Activated CD8-positive, alpha-beta T cell treated with anti-CD3 and anti-CD28 coated beads, Interleukin-2, amount 10 ng/mL, durations not matched to agents 7 days and 5 days (primary cell): ENCODE measurements at places on chromosomes 5 and 9.

- H3K27ac ChIP-seq = no peak overlapping the region
- H3K4me1 ChIP-seq = peaks cover 16% of the 10 kb centered on the region
- peaks cover 58% of the 10 kb centered on the region for H3K36me3 ChIP-seq
These were observed 14.2 kb downstream of the ANXA1 start for GRCh38 chr9:73165911-73166310.

- DNase-seq = no peak
- no peaks in the 10 kb centered on the region for H3K27me3 ChIP-seq
- H3K4me3 ChIP-seq = no peak overlapping the region
- H3K36me3 ChIP-seq = peaks cover 48% of the 10 kb centered on the region
- no peaks in the 10 kb centered on the region for H3K4me1 ChIP-seq
These were observed 49.3 kb upstream of the HK3 start for GRCh38 chr5:176948458-176948857.

- H3K4me1 ChIP-seq = peaks cover 34% of the 10 kb centered on the region
- no peaks in the 10 kb centered on the region for H3K27me3 ChIP-seq
These were observed 122.2 kb upstream of the CACNA1B start for GRCh38 chr9:137755261-137755927.

DNA sequence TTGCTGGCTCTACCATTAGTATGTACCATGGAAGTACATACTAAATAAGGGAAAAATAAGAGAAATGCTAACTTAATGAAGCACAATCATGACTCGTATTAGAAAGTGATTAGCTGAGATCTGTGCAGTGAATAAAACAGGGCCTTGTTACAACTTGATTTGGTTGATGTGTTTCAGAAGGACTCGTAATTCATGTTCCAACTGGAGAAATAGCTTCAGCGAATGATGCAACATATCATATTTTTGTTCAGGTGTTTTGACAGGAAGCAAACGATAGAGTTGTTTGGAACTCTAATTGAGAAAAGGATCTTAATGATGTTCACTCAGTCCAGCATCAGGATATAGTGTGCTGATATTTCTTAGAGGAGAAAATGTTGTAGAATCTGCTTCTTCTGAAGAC lies 474.6 kb upstream of the WWC1 start:
- no peaks in the 10 kb centered on the region for H3K4me1 ChIP-seq
- H3K36me3 ChIP-seq = no peaks in the 10 kb centered on the region
- no peak overlapping the region for H3K4me3 ChIP-seq
- H3K27ac ChIP-seq = no peak overlapping the region
- DNase-seq = no peak
- H3K27me3 ChIP-seq = no peaks in the 10 kb centered on the region

DNA sequence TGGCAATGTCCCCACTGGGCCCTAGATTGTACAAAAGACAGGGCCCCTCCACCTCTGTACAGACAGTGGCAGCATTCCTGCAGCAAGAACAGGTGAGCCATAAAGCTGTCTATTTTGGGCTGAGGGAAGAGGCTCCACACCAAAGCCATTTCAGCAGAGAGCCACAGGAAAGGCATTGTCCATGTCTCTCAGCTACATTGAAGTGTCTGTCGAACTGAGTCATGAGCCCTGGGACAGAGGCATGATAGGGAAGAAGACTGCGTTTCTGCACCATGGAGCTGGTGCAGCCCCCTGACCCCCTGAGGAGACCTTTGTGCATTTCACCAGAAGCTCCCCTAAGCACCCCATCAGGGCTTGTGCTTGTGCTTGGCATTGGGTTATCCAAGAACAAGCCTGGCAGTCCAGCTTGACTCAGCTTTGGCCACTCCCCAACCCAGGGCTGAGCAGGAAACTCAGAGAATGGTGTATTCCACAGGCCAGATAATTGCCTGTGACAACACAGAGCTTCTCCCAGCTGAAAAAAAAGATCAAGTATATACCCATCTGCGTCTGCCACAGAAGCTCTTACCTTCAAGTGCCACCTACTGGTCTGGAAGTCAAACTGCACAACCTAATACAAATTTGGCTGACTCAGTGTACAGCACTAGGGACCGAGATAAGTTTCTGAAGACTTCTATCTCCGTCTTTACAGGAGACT lies 5.9 kb upstream of the FRMD3 start:
- H3K27me3 ChIP-seq = peaks cover 22% of the 10 kb centered on the region
- no peaks in the 10 kb centered on the region for H3K36me3 ChIP-seq
- H3K4me1 ChIP-seq = no peaks in the 10 kb centered on the region
- no peak overlapping the region for H3K4me3 ChIP-seq
- DNase-seq = peak; percentile 26
- no peak overlapping the region for H3K27ac ChIP-seq

DNA sequence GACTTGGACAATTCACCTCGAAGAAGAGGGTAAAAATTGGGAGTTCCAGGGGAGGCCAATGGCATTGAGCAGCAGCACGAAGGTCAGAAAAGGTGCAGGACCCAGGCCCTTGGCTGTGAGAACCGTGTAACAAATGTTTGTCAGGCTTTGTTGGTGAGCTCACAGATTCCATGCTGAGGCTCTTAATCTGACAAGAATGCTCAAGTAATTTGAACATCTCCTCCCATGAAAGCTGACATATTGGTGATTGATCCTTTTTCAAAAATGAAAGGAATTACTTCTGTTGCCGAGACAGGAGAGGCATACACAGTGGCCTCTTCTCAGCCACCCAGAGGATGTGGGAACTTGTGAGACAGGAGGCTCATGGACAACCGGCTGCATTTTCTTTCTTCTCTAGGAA lies 11.6 kb downstream of the RAI14 start:
- no peaks in the 10 kb centered on the region for H3K4me1 ChIP-seq
- H3K36me3 ChIP-seq = no peaks in the 10 kb centered on the region
- no peak for DNase-seq
- no peak overlapping the region for H3K27ac ChIP-seq
- H3K27me3 ChIP-seq = peaks cover 4% of the 10 kb centered on the region

- H3K36me3 ChIP-seq = no peaks in the 10 kb centered on the region
- no peak overlapping the region for H3K4me3 ChIP-seq
- no peaks in the 10 kb centered on the region for H3K4me1 ChIP-seq
- DNase-seq = no peak
- no peaks in the 10 kb centered on the region for H3K27me3 ChIP-seq
These were observed 144.1 kb downstream of the NMUR2 start for GRCh38 chr5:152260940-152261339.

- no peak overlapping the region for H3K27ac ChIP-seq
- H3K4me3 ChIP-seq = no peak overlapping the region
- H3K27me3 ChIP-seq = no peaks in the 10 kb centered on the region
- H3K36me3 ChIP-seq = no peaks in the 10 kb centered on the region
- DNase-seq = no peak
- H3K4me1 ChIP-seq = no peaks in the 10 kb centered on the region
These were observed 34.8 kb upstream of the TMEM250 start for GRCh38 chr9:136153381-136154065.

DNA sequence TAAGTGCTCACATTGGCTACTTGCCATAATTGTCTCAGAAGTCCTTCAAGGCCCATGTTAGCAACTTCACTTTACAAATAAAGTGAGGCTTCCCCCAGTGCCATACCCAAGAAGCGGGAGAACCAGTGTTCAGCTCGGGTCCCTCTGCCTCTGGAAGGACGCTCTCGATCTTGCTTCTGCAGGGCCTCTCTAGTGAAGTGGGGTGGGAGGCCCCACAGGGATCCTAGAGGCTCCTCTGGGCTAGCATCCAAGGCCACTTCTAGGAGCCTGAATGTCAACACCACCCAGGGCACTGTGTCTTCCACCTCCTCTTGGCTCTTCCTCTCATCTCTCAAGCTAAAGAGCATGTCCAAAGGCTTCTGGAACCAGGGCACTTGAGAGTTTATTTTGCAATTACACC lies 282.5 kb downstream of the GADD45G start:
- H3K4me1 ChIP-seq = no peaks in the 10 kb centered on the region
- no peaks in the 10 kb centered on the region for H3K36me3 ChIP-seq
- peaks cover 7% of the 10 kb centered on the region for H3K27me3 ChIP-seq
- no peak overlapping the region for H3K4me3 ChIP-seq

DNA sequence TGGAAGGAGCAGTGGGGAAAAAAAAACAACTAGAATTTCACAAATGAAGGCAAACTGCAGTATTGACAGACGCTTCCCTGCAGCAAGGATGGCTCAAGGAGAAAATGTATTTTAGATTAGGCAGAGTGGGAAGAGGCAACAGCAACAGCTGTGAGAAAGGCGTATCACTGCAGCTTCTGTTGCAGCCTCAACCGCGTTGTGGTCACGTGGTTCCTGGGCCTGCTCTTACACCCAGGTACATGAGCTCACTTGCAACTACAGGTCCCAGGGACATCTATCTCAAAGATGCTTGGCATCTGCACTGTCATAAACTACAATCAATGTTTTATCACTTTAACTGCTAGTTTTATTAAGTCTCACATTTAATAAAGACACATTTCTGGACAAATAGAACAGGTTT lies 36.0 kb upstream of the GOLM1 start:
- H3K27me3 ChIP-seq = peaks cover 2% of the 10 kb centered on the region
- no peaks in the 10 kb centered on the region for H3K36me3 ChIP-seq
- H3K4me1 ChIP-seq = no peaks in the 10 kb centered on the region

GRCh38 chr5:128667152-128667551 lies 129.1 kb upstream of the FBN2 start:
- no peaks in the 10 kb centered on the region for H3K4me1 ChIP-seq
- no peak overlapping the region for H3K27ac ChIP-seq
- H3K27me3 ChIP-seq = no peaks in the 10 kb centered on the region
- H3K36me3 ChIP-seq = no peaks in the 10 kb centered on the region

DNA sequence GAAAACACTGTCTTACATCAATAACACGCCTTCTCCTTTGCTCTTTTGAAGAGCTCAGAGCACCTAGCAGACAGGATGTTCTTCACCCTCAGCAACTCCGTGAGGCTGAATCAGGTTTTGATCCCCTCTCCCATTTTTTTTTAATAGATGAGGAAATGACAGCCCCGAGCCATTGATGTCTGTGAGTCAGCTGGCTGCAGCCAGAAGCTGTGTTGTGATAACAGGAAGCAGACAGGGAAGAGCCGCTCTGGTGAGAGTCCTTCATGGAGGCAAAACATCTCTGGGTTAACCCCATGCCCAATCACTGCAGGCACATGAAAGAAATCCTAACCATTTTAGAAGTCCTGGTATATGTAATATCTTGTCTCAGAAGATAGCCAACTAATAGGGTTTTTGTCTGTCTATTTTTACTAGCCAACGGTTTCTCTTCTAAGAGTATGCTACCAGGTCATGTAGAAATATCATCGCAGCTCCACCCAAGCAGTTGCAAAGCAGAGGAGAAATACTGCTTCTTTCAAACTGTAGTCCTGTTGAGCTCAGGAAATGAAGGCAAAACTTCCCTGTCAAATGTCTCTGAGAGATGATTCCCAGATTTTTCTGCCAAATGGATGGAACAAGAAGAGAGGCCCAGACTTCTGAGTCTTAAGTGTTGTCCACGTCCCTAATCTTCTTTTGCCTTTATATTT lies 568.9 kb downstream of the CCDC171 start:
- H3K36me3 ChIP-seq = no peaks in the 10 kb centered on the region
- no peaks in the 10 kb centered on the region for H3K27me3 ChIP-seq
- no peaks in the 10 kb centered on the region for H3K4me1 ChIP-seq
- DNase-seq = no peak

- H3K27me3 ChIP-seq = peaks cover 12% of the 10 kb centered on the region
- H3K36me3 ChIP-seq = no peaks in the 10 kb centered on the region
- DNase-seq = no peak
- peaks cover 27% of the 10 kb centered on the region for H3K4me1 ChIP-seq
- peak overlapping the region; percentile 75 for H3K4me3 ChIP-seq
These were observed 110.7 kb downstream of the NR6A1 start for GRCh38 chr9:124660341-124660801.

DNA sequence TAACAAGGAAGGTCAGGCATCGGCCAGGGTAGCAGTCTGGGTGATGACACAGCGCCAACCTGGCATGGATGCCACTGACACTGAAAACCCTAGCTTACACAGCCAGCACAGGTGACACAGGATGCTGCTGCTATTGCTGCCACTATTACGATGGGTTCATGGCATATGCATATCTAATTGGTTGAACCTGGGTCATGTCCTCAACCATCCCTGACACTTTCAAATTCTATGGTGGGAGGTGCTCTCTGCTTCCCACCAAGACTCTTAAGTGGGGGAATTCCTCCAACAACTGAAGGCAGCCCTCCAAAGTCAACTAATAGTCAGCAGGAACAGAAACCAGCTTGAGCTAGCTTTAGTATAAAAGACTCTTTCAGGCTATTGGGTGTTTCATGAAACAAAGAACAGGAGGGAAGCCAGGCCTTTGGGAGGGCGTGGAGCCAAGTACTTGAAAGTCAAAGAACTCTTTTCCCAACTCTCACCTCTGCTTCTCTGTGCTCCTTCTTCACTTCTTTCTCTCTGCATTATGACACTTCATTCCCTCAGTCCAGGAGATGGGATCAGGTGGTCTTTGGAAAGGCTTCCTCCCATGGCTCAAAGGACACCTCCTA lies 21.3 kb downstream of the PTTG1 start:
- no peaks in the 10 kb centered on the region for H3K27me3 ChIP-seq
- no peaks in the 10 kb centered on the region for H3K36me3 ChIP-seq
- H3K4me3 ChIP-seq = no peak overlapping the region

GRCh38 chr5:28430565-28431178 lies 1392.3 kb upstream of the CDH9 start:
- no peaks in the 10 kb centered on the region for H3K27me3 ChIP-seq
- H3K27ac ChIP-seq = no peak overlapping the region
- H3K4me3 ChIP-seq = no peak overlapping the region

- peak overlapping the region; percentile 84 for H3K27ac ChIP-seq
- no peak for DNase-seq
- peaks cover 38% of the 10 kb centered on the region for H3K4me1 ChIP-seq
- no peaks in the 10 kb centered on the region for H3K27me3 ChIP-seq
These were observed 1.1 kb upstream of the SPIN1 start for GRCh38 chr9:88387036-88387551.

DNA sequence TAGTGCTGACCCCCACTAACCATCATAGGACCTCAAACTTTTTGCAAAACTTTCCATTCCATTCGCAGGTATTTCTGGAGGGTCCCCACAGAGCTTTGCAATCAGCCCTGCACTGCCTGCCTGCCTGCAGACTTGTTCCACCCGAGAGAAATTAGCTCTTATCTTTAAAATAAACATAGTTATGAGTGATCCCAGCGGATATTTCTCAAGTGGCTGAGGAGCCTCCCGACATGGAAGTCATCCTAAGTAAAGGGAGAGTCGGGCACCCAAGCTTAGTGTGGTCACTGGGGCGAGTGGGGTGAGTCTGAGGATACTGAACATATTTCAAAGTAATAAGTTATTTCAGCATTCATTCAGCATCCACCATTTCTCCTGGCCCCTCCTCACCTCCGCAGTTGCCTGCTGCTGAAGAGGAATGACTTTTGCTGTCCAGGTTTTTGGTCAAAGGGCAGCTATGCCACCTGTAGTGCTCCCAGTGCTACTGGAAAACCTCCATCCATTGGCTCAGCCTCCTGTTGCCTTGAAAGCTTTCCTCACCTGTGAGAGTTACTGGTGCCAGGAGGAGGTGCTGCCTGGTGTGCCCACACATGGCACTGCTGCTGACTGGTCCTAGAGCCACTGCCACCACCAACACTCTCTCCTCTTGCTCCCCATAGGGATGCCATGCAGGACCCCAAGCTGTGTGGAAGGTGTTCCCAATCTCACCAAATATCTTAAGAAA lies 89.7 kb upstream of the PCSK1 start:
- no peak for DNase-seq
- H3K27ac ChIP-seq = no peak overlapping the region
- no peak overlapping the region for H3K4me3 ChIP-seq
- no peaks in the 10 kb centered on the region for H3K36me3 ChIP-seq
